Stimulated activated CD4-positive, alpha-beta T cell treated with anti-CD3 and anti-CD28 coated beads, Interleukin-4, amount 100 ng/mL, for 4 hours (primary cell): ENCODE measurements at places on chromosomes 11 and 22.

- no peak for DNase-seq
Observed at GRCh38 chr22:36022162-36022561, 6.5 kb downstream of the RBFOX2 start.

DNA sequence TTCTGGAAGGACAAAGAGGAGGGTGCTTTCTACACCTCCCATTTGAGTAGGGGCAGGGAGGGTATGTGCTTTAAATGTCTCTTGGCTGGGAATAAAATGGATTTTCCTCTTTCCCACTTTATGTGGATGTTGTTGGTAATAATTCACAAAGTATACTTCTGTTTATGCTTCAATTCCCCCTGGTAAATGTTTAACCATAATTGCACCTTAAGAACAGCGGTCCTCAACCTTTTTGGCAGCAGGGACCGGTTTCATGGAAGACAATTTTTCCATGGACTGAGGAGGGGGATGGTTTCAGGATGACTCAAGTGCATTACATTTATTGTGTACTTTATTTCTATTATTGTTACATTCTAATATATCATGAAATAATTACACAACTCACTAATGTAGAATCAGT lies 4.0 kb upstream of the TP53AIP1 start:
- no peak for DNase-seq

DNA sequence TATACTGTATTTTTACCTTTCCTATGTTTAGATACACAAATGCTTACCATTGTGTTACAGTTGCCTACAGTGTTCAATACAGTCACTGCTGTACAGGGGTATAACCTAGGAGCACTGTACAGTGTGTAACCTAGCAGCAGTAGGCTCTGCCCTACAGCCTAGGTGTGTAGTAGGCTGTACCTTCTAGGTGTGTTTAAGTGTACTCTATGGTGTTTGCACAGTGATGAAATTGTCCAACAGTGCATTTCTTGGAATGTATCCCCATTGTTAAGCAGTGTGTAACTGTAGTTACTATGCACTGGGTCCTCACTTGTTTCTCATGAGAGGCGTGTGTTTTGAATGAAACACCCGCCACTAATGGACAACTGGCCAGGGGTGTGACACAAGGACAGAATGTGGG lies 269.0 kb downstream of the OPCML start:
- no peak for DNase-seq

DNA sequence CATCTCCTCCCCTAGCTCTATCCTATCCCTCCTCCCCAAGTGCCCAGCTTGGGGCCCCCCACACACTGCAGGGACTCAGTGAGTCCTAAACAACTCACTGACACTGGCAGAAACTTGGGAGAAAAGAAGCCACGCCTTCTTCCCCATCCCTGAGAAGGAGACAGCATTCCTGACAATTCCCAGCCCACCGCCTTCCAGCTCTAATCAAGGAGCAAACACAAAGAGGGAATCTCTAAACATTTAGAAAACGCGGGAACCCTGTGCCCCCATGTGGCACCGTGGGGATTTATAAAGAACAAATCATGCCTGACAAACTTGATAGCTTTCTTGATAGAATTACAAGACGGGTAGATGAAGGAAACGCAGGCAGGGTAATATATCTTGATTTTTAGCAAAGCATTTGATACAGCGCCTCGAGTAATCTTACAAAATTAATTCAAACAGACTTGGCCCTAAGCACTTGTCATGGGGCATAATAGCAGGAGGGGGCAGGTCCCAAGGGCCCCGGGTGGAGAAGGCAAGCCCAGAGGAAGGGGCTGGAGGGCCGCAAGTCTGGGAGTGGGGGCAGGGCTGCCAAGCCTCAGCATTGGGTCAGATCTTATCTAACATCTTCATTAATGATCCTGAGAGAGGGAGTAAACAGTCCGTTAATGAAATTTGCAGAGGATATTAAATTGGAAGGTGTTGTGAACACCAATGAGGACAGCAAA lies 4.5 kb downstream of the CHST1 start:
- no peak for DNase-seq

DNA sequence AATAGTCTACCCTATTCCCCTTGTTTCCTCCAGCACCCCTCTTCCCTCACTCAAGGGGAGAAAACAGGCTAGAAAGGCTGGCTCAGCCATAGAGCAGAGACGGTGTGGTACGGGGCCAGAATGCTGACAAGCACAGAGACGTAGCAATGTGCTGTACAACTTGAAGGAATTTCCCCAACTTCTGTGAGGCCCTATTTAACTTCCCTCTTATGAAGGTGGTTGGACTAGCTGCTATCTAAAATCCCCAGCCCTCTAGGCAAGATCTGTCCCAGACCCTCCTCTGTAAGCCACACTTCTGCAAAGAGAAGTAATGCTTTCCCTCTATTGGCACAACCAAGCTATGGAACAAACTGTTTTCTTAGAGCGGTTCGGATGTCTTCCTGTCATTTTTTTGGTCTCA lies 37.8 kb downstream of the PLEKHA7 start:
- DNase-seq: no peak

- no peak for DNase-seq
Observed at GRCh38 chr11:68370211-68371111, 58.1 kb downstream of the LRP5 start.

DNA sequence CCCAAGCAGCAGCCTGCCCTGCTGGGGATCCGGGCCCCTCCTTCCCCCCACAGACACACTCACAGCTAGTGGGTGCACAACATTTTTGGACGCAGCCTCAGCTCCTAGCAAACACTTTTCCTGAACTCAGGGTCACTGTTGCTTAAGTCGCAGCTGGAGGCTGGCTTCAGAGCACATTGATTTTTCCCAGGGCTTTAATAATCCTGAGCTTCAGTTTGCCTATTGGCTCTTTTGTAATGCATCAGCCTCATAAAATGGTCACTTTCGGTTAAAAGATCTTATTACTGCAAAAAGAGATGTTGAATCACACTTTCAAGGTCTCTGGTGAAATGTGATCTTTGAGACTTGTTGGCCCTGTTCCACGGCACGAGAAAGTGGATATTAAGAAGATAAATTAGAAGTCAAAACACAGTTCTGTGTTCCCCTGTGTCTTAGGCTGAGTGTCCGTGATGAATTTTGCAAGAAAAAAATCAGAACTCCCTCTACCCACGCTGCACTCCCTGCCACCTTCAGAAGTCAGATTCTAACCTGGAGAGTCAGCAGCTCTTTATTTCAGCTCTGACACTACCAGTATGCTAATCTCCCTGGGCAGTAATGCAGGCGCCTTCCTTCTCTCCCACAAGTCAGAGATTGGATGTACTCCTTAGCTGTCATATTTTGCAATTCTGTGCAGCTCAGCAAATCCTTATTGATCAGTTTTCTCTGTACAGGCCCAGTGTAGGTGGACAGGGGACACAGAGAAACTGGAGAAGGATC lies 158.2 kb upstream of the E2F8 start:
- DNase-seq: no peak

GRCh38 chr22:44697423-44698141 lies 4.4 kb upstream of the PRR5 start:
- DNase-seq: peak; percentile 79

DNA sequence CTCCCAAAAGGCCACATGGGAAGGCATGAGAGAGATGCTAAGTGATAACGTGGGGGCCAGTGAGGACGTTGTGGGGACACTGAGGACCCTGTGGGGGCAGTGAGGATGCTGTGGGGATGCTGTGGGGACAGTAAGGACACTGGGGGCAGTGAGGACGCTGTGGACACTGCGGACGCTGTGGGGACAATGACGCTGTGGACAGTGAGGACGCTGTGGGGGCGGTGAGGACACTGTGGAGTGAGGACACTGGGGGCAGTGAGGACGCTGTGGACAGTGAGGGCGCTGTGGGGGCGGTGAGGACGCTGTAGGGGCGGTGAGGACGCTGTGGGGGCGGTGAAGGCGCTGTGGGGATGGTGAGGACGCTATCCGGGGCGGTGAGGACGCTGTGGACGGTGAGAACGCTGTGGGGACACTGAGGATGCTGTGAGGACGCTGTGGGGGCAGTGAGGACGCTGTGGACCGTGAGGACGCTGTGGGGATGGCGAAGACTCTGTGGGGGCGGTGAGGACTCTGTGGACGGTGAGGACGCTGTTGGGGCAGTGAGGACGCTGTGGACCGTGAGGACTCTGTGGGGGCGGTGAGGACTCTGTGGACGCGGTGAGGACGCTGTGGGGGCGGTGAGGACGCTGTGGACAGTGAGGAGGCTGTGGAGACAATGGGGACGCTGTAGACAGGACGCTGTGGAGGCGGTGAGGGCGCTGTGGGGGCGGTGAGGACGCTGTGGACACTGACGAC lies 1.8 kb downstream of the GP1BB start:
- DNase-seq: no peak
